Islet precursor cell (in vitro differentiated cells): ENCODE measurements at places on chromosomes 11 and 22.

GRCh38 chr11:77407613-77408012 is 66.3 kb downstream of the PAK1 start:
- peak; percentile 74 for DNase-seq

GRCh38 chr11:121665206-121665838 is 212.6 kb upstream of the SORL1-AS1 start:
- no peak for DNase-seq

GRCh38 chr11:78061921-78062311 is 1.7 kb upstream of the THRSP start:
- DNase-seq: no peak

- peak; percentile 87 for DNase-seq
These were observed 37.3 kb downstream of the NUP50 start for GRCh38 chr22:45200860-45201511.
